ENCODE measurements at places on chromosomes 5 and 9.

DNA sequence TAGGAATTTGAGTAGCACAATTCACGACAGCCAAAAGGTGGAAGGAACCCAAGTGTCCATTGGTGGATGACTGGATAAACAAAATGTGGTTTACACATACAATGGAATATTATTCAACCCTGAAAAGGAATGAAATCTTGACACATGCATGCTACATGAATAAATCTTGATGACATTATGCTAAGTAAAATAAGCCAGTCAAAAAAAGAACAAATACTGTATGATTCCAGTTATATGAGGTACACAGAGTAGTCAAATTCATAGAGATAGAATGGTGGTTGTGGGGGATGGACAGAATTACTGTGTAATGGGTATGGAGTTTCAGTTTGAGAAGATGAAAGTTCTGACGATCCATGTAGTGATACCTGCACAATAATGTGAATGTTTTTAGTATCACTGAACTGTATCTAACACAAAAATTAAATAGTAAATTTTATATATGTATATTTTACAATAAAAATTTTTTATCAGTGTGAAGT is 117.7 kb upstream of the GNA14 start:
- DNase-seq, result no peak

- no peak for DNase-seq
Observed at GRCh38 chr9:24738421-24738961, 192.8 kb upstream of the IZUMO3 start.

- DNase-seq, result no peak
Observed at GRCh38 chr9:70260606-70261005, 1.8 kb downstream of the SMC5 start.

- DNase-seq, result no peak
Observed at GRCh38 chr5:153018121-153018520, 472.3 kb upstream of the GRIA1 start.

GRCh38 chr5:96896806-96897205 is 20.5 kb downstream of the ERAP2 start:
- DNase-seq, result peak; percentile 59

All from CD4-positive, alpha-beta T cell treated with Interferon gamma for 1 hour (primary cell).